ENCODE measurements at places on chromosomes 16 and 17.
A peak's percentile ranks its signal among the peaks of the same experiment; 100 is the strongest.

GRCh38 chr17:9905902-9906301 lies 831 bp upstream of the RCVRN start:
- DNase-seq: peak; percentile 22

- no peak for DNase-seq
Observed at GRCh38 chr17:4573669-4574068, 10.7 kb upstream of the SMTNL2 start.

GRCh38 chr16:19555938-19556771 lies 652 bp downstream of the VPS35L start:
- peak; percentile 61 for DNase-seq

DNA sequence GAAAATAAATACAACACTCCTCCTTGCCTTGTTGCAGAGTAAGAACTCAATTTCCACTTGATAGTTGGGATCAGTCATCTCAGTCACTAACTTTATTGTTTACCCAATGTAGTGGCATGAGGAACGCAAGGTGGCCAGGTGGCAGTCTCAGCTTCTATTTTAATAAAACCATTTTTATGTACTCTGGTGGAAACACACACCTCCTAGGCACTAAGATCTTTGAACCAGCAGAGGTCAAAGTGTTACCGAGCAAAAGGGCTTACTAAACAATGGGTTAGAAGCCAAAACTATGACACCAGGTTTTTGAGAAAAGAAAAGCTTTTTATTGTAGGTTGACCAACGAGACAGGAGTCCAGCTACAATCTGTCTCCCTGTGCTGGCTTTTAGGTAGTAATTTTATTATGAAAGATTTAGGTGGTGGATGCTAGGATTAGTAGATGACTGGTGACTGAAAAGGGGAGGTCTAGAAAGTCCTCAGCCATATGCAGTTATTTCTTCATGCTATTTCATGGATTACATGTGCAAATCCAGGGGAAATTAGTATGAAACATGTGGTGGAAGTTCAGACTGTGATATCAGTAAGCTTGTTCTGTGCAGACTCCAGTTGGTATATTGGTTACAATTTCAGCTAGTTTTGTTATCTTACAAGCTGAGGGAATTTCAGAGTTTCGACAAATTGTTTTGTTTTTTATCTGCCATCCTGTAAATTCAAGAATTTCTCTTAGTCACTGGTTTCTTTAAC lies 122.3 kb downstream of the PCTP start:
- DNase-seq: no peak

GRCh38 chr16:68200088-68200783 lies 35.7 kb downstream of the ESRP2 start:
- no peak for DNase-seq

GRCh38 chr16:89064606-89065457 lies 28.8 kb upstream of the ACSF3 start:
- no peak for DNase-seq

- no peak for DNase-seq
Observed at GRCh38 chr16:20107083-20107482, 33.4 kb upstream of the GPR139 start.

GRCh38 chr17:4520894-4521600 lies 22.4 kb downstream of the SPNS2 start:
- no peak for DNase-seq

GRCh38 chr16:4123616-4124300 lies 7.5 kb upstream of the ADCY9 start:
- DNase-seq: no peak

- no peak for DNase-seq
Observed at GRCh38 chr17:78475211-78475610, 96.8 kb downstream of the PGS1 start.

DNA sequence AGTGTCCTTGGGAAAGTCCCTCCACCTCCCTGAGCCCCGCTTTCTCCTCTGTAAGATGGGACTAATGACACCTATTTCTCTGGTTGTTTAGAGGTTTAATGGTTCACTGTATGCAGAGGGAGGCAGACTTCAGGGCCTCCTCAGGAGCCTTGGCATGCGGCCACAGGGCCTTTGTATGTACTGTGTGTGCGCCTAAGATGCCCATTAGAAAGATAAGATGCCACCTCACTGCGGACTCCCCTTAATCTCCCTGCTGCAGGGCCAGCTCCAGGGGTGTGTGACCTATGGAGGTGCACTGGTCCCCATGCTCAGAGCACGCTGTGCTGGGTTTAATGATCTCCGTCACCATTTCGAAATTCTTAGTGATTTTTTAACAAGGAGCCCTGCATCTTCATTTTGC lies 59.3 kb downstream of the TMEM235 start:
- DNase-seq: no peak

DNA sequence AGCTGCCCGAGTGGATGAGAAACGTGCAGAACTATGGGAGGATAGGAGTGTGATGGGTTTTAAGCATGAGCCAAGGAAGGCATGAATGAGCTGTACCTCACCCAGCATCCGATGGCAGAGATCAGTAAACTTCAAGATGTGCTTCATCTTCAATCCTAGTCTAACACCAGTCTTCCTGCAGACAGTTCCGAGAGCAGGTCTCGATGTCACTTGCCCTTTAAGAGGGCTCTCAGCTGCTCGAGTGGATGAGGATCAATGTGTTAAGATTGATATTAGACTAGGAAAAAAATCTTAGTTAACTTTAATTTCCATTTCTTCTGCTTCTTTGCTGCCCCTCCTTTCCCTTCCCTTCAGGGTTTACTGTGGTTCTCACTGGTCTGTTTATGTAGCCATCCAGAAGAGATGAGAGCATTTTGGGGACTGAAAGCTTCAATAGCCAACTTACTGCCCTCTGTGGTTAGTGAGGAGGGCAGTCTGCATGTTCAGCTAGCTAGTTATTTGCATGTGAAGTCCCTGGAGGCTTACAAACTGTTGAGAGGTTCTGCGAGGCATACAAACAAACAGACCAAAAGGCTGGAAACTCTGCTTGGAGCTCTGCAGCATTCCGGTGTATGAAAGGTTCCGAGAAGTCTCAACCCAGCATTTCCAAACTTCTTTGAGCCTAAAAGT lies 15.3 kb downstream of the KLHL36 start:
- no peak for DNase-seq

- DNase-seq: peak; percentile 10
Observed at GRCh38 chr17:54864636-54865356, 35.9 kb upstream of the TOM1L1 start.

DNA sequence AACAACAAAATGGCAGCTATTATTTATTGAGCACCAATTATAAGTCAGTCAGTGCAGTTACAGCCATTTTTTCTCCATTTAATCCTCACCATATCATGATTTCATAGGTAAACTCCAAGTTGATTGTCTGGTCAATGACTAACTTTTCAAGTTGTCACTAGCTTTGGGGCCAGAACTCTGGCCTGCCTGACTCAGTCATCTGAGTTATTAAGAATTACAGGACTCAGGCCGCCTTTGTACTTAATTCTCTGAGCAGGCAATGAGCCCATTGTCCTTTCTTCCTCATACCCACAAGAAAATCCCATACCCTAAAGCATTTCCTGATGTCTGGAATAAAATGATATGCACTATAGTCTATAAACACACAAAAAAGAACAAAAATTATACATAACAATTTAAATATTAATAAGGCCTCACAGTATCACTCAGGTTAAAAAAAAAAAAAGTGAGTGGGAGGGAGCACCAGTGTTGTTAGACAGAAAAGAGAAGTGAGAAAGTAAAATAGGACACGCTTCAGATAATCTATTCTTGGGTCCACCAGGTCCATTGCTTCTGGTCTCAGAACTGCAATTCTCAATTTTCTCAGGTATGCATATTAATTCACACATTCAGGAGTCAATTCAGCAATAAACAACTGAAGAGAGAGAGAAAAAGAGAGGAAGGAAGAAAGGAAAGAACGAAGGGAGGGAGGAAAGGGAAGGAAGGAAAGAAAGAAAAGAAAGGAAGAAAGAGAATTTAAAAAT lies 70.2 kb downstream of the SPAG9 start:
- DNase-seq: no peak

- DNase-seq: no peak
Observed at GRCh38 chr16:66369055-66369592, 2.6 kb downstream of the CDH5 start.

DNA sequence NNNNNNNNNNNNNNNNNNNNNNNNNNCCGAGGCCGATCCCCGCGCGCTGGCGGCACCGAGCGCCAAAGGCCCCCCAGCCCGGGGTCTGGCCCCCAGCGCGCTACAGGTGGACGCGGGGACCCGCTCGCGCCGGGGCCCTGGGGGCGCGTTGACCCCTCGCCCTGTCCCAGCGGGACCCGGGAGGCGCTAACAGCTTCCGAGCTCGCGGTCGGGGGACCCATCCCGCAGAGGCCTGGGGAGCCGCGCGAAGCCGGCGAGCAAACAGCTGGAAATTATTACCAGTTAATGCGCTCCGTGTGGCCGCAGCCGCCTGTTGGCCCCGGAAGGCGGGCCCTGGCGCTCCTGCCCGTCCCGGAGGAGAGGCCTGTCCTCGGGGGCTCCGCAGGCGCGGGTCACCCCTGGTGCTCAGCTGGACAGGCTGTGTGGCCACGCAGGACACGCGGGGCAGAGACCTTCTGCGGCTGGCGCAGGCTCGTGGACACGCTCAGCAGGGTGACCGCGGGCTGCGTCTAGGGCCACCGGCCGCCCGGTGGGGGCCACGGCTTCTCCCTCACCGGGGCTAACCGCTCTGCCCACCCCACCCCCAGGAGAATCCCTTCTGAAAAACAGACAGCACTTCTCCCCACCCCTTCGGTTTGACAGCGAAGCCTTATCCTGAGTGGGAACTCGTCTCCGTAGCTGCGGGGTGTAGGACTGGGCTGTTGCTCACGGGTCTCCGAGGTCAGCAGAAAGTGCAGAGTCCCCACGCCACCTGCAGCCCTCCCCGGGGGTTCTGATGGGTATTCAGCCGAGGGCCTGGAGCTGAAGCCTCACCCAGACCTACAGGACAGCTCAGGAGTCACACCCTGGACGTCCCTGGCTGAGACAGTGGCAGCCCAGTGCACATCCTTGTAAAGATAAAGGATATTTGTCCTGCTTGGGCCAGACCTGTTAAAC lies 138.7 kb upstream of the RPH3AL start:
- no peak for DNase-seq

GRCh38 chr17:31835984-31836383 lies 23.1 kb downstream of the COPRS start:
- DNase-seq: no peak

DNA sequence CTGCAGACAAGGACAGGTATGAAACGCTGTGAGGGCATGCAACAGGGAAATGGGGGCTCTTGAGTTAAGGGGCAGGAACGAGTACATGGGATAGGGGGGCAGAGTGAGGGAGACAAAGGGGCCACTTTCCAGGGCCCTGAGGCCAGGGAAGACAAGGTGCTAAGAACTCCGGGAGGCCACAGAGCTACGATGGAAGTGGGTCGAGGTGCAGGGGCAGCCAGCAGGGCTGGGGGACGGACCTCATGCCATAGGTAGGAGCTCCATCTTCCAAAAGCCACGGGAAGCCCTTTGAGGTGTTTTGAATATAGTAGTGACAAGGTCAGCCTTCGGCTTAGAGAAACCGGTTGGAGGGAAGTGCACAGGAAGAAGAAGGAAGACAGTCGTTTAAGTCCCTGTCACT lies 35.6 kb downstream of the RBFOX3 start:
- DNase-seq: no peak

- no peak for DNase-seq
Observed at GRCh38 chr16:17748044-17748719, 277.4 kb upstream of the XYLT1 start.

GRCh38 chr16:50121721-50122445 lies 31.2 kb upstream of the TENT4B start:
- DNase-seq: no peak

GRCh38 chr16:1305823-1306222 lies 3.6 kb upstream of the UBE2I start:
- no peak for DNase-seq

- DNase-seq: peak; percentile 85
Observed at GRCh38 chr16:15041271-15042004, 14.4 kb downstream of the NTAN1 start.

- DNase-seq: no peak
Observed at GRCh38 chr17:7441266-7441665, 2.0 kb downstream of the FGF11 start.

DNA sequence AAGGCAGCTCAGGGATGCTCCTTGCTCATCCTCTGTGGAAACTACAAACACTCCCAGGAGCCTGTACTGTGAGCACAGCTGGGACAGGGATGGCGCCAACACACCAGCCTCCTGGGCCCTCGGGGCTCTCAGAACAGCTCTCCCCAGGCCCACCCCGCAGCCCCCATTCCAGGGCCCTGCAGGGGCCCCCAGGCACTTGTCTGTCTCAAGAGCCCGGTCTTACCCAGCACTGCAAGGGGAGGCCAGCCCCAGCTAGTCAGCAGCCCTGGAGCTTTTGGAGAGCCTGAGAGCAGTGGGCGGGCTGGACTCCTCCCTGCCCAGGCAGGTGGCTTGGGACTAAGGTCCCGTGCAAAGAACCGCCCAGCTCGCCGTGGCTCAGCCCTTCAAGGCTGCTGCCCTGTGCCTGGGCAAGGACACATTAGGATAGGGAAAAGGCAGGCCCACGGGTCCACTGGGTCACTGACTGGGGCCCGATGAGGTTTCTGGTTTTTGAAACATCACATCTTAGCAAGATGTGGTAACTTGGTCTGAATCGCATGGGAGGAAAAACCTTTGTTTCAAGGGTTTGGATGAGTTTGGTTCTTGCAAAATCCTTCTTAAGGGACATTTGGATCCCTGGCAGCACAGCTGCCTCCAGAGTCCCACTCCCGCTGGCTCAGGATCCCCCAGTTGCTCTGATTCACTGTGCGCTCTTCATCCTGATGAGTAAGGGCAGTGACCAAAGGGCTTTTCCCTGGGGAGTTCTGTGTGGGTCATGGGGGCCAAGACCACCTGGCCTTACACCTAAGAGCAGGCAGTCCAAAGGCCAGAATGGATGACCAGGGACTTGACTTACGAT lies 2.8 kb downstream of the DNASE1L2 start:
- no peak for DNase-seq

DNA sequence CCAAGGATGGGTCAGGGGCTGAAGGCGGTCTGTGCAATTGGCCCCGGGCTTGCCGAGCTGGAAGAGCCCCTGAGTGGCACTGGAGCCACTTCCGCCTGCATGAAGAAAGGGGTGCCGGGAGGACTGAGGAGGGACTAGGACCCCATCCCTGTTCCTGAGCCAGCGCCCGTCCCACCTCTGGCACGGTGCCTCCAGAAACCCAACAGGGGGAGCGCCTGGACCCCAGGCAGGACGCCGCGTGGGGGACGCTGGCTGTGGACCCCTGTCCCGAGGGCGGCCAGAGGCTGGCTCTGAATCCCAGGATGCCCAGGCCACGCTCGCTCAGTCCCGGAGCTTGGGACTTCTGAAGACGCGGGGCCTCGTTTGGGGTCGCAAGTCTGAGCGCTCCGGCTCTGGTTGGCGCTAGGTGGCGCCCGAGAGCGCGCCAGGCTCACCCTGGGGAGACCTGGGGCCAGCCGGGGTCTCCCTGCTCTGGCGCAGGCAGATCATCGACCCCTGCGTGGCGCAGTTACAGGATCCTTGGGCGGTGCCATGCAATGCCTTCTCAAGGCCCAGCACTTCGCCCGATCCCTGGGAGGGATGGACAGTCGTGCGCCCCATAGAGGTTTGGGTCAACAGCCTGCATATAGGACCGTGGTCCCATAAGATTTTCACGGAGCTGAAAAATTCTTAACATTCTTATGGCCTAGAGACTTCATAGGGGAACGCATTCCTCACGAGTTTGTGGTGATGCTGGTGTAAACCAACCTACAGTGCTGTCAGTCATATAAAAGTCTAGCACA lies 58.5 kb upstream of the CREBBP start:
- DNase-seq: peak; percentile 67

GRCh38 chr17:9098242-9098825 lies 77.0 kb downstream of the NTN1 start:
- DNase-seq: no peak

- no peak for DNase-seq
Observed at GRCh38 chr16:69371564-69371963, 14.2 kb downstream of the TERF2 start.

GRCh38 chr17:78356101-78356713 lies 3.7 kb downstream of the SOCS3 start:
- peak; percentile 22 for DNase-seq

- DNase-seq: no peak
Observed at GRCh38 chr17:80080081-80080480, 21.3 kb upstream of the GAA start.
